ENCODE measurements at places on chromosomes 11 and 22. TPM values are rescaled to one million over a fixed set of nuclear protein-coding genes. Genes with fewer than 3 reads are reported as not detected.

- no peak for DNase-seq
Observed at GRCh38 chr11:34756591-34756990, 135.7 kb downstream of the EHF start.

- peak; percentile 91 for DNase-seq
Observed at GRCh38 chr22:25067851-25068421, 115.4 kb downstream of the KIAA1671 start.

GRCh38 chr11:117925198-117925925 lies 3.8 kb downstream of the TMPRSS13 start:
- DNase-seq = no peak

Gene OR5T2
- total RNA-seq = not detected

DNA sequence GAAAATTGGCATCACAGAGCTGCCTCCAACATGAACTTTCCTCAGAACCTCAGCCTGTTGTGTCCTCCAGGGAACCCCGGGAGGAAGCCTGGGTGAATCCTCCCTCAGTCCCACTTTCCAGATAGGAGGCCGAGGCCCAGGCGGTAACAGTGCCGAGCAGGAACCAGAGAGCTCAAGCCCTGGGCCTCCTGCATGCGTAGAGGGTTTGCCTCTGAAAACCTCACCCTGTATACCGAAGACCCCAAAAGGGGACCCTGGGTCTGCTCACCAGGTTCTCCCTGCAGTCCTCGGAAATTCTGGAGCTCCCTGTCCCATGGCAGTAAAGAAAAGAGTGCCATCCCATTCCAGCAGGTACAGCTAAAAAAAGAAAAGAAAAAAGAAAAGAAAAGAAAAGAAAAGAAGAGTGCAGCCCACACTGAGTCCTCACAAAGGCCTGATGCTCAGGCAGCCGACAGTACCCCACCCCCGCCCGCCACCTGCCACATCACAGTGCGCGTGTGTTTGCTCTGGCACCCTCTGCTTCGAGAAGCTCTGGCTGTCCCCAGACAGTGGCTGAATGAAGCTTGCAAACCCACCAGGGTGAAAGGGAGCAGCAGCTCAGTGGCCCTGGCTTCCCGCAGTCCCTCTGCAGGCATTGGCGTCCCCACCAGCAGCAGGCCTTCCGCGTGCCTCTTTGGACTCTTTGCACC lies 28.4 kb upstream of the FADD start:
- no peak for DNase-seq

DNA sequence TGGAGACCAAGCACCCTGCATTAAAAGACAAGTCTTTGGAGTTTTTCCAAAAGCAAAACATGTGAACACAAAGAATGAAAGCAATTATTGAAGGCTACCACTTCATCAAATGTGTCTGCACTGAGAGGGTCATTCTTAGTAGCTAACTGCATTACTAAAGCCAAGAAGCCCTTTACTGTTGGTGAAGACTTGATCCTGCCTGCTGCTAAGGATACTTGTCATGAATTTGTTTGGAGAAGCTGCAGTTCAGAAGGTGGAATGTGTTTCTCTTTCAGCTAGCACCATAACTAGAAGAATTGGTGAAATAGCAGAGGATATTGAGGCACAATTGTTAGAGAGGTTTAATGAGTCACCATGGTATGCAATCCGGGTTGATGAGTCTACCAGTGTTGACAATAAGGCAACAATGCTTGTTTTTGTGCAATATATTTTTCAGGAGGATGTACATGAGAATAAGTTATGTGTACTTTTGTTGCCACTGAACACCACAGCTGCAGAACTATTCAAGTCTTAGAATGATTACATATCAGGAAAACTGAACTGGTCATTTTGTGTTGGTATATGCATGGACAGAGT lies 457.3 kb upstream of the ISX start:
- DNase-seq = no peak
